ENCODE measurements at places on chromosomes 5 and 9.

- no peak for DNase-seq
Observed at GRCh38 chr9:132210472-132211145, 48.8 kb downstream of the NTNG2 start.

- no peak for DNase-seq
Observed at GRCh38 chr5:93620487-93621326, 37.7 kb downstream of the NR2F1 start.

GRCh38 chr5:67032921-67033664 is 163.5 kb downstream of the CD180 start:
- no peak for DNase-seq

GRCh38 chr9:80789831-80790230 is 899.5 kb downstream of the TLE1 start:
- no peak for DNase-seq

- no peak for DNase-seq
Observed at GRCh38 chr9:73219985-73220626, 68.4 kb downstream of the ANXA1 start.

DNA sequence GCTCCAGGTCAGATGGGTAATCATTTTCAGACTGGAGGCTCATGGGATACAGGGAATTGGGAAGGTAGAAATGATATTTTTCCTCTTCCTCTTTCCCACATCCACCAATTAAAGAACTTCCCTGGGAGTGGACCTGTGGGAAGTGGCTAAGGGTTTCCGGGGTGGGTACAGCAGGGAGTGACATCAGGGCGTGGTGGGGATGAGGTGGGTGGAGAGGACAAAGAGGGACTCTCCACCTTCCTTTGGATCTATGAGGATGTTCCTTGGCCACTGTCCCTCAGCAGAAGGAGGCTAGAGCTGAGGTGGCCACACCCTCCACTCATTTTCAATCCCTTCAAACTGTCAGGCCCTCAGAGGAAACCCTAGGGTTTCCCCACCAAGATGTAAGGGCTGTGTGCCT is 54.7 kb downstream of the IRF1 start:
- no peak for DNase-seq

- DNase-seq: no peak
Observed at GRCh38 chr5:4553130-4553529, 587.0 kb upstream of the ADAMTS16 start.

Data from stimulated activated CD4-positive, alpha-beta T cell treated with anti-CD3 and anti-CD28 coated beads, Interleukin-1b, Interleukin-23, amount 100 ng/mL, for 1 hour (primary cell).